Thoracic aorta (tissue), 2 donors: ENCODE measurements at places on chromosomes 6 and 20. TPM values are rescaled to one million over a fixed set of nuclear protein-coding genes. Genes with fewer than 3 reads are reported as not detected.

AIF1 gene
- total RNA-seq, result 21.5 TPM

FAM229B gene
- 23.7 TPM for total RNA-seq

BCKDHB gene
- 22.1 TPM for total RNA-seq

CTCFL gene
- total RNA-seq, result not detected

GRCh38 chr6:5072440-5072839 is 12.7 kb upstream of the PPP1R3G start:
- H3K27me3 ChIP-seq, result no peaks in the 10 kb centered on the region
- no peak overlapping the region for H3K4me3 ChIP-seq

DNA sequence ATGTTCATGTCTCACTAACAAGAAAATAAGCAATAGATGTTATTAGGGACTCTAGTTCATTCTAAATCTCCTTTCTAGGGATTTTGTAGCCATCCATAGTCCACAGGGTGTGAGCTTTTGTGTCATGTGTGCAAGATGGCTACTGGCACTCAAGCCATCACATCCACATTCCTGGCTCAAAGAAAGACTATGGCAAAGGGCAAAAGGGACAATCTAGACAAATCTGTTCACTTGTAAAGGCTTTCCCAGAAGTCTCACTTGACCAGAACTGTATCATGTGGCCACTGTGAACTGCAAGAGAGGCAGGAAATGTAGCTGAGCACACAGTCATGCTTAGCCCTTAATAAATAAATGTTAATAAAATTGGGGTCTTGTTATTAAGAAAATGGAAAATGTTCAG is 212.6 kb upstream of the EXOC2 start:
- no peaks in the 10 kb centered on the region for H3K36me3 ChIP-seq
- H3K27me3 ChIP-seq, result no peaks in the 10 kb centered on the region
- no peak for DNase-seq
- H3K27ac ChIP-seq, result no peak overlapping the region

GRCh38 chr6:11460837-11461661 is 76.5 kb upstream of the TMEM170B start:
- H3K4me1 ChIP-seq, result peaks cover 7% of the 10 kb centered on the region
- H3K27me3 ChIP-seq, result no peaks in the 10 kb centered on the region
- no peak overlapping the region for H3K4me3 ChIP-seq
- H3K36me3 ChIP-seq, result no peaks in the 10 kb centered on the region

- no peaks in the 10 kb centered on the region for H3K4me1 ChIP-seq
- H3K36me3 ChIP-seq, result no peaks in the 10 kb centered on the region
- no peak for DNase-seq
- H3K27me3 ChIP-seq, result no peaks in the 10 kb centered on the region
These were observed 26.4 kb upstream of the BHLHE23 start for GRCh38 chr20:63032861-63033793.

DNA sequence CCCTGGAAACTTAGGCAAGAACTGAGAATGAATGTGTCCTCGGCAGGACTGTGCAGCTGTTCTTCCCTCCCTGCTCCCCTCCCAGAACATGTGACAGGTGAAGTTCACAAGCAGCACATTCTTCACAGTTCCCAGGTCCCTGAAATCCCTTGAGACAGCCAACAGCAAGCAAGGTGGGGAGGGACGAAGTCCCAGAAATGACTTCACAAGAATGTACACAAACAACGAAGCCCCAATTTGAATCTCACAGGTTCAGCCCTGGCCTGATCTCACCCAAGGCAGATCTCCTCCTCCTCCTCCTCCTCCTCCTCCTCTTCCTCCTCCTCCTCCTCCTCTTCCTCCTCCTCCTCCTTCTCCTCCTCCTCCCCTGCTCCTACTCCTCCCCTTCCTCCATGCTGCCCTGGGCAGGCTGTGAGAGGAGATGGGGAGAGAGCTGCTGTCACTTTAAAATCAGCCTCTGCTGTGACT is 32.4 kb downstream of the WRNIP1 start:
- H3K36me3 ChIP-seq, result no peaks in the 10 kb centered on the region
- no peak overlapping the region for H3K4me3 ChIP-seq
- H3K4me1 ChIP-seq, result peaks cover 19% of the 10 kb centered on the region
- H3K27ac ChIP-seq, result no peak overlapping the region
- H3K27me3 ChIP-seq, result no peaks in the 10 kb centered on the region

- H3K4me3 ChIP-seq, result no peak overlapping the region
- DNase-seq, result no peak
These were observed 204.9 kb upstream of the ID4 start for GRCh38 chr6:19632230-19632629.

- H3K27ac ChIP-seq, result no peak overlapping the region
- no peak for DNase-seq
- H3K36me3 ChIP-seq, result no peaks in the 10 kb centered on the region
- peaks cover 11% of the 10 kb centered on the region for H3K4me1 ChIP-seq
- H3K27me3 ChIP-seq, result no peaks in the 10 kb centered on the region
These were observed 3.1 kb upstream of the PCNA start for GRCh38 chr20:5122873-5123260.

DNA sequence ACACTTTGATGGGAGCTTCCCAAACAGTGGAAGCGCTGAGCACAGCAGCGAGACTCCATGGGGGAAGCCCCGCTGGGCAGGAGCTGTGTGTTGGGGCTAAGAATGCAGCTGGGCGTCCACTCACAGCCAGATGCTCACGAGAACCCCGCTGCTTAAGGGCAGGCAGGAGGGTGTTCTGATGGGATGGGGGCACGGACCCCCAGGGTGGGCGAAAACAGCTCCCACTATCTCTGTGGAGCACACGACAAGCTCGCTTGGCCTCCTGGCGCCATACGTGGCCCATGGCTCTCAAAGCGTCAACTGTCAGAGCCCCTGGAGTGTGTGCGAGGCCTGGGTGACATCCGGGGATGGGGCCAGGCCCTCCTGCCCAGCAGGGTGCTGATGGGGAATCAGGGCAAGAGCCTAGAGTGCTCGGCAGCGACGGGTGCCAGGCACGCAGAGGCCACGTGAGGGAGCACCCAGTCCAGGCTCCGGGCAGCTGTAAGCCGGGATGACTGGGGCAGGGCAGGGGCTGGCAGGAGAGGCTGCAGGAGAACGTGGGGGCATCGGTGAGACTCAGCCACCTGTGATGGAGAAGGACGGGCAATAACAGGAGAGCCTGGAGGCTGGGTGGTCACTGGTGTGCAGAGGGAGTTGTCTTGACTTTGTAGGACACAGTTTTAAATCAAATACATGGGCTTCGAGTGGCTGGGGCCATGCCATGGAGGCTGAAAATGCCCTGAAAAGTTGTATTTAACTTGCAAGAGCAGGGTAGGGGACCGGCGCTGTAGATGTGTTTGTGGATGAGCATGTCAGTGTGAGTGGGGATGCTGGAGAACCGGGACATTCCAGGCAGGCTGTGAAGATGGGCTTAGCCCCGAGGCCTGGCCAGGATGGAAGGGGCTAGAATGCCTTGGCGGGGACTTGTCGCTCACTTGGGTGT is 27.3 kb downstream of the PYGB start:
- H3K4me1 ChIP-seq, result no peaks in the 10 kb centered on the region
- no peak for DNase-seq
- H3K4me3 ChIP-seq, result no peak overlapping the region
- H3K27ac ChIP-seq, result no peak overlapping the region
- no peaks in the 10 kb centered on the region for H3K27me3 ChIP-seq
- peaks cover 86% of the 10 kb centered on the region for H3K36me3 ChIP-seq

DNA sequence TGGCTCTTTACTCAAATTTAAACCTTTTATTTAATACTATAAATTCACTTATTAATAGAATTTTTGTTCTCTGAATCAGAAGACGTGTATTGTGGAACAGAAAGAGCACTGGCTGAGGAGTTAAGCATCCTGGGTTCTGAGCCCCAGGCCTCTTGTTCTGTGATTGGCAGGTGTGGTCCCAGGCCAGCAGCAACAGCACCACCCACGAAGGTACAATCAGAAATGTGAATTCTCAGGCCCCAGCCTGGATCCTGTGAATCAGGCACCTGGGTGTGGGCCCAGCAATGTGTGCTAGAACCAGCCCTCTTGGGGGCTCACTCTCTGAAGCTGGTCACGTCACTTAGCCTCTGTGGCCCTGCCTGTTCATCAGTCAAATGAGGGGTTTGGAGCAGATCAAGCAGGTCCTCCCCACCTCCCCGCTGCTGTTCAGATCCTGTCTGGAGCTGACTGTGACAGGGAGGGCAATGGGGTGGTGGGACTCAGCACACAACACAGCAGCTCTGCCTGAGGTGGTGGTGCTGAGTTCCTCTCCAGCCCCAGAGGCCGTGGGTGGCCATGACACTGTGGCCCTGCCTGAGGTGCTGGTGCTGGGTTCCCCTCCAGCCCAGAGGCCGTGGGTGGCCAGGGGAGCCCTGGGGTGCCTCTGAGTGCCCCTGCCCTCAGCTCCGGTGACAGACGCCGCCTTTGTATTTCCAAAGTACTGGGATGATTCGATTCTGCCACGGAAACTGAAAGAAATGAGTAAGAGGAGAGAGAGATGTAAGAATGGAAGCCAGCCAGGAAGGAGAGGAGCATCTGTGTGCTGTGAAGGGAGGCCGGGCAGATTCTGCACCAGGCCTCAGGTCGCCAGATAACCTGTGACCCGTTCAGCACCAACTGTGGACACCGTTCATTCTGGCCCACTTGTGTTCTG is 41.6 kb upstream of the FRMD1 start:
- H3K4me3 ChIP-seq, result no peak overlapping the region
- H3K36me3 ChIP-seq, result no peaks in the 10 kb centered on the region
- no peaks in the 10 kb centered on the region for H3K27me3 ChIP-seq
- H3K4me1 ChIP-seq, result no peaks in the 10 kb centered on the region

- DNase-seq, result peak; percentile 74
- H3K36me3 ChIP-seq, result no peaks in the 10 kb centered on the region
- no peaks in the 10 kb centered on the region for H3K27me3 ChIP-seq
- no peaks in the 10 kb centered on the region for H3K4me1 ChIP-seq
These were observed 43.4 kb upstream of the ESR1 start for GRCh38 chr6:151763938-151764680.
